Body of pancreas (tissue), 4 donors: ENCODE measurements at places on chromosomes 5 and 9. TPM values are rescaled to one million over a fixed set of nuclear protein-coding genes. Genes with fewer than 3 reads are reported as not detected.

- no peak for DNase-seq
These were observed 19.5 kb downstream of the PHF2 start for GRCh38 chr9:93595861-93596365.

GRCh38 chr9:8457055-8457454 is 657.5 kb upstream of the DMAC1 start:
- DNase-seq: no peak

- no peak for DNase-seq
These were observed 94.6 kb upstream of the HMHB1 start for GRCh38 chr5:143717400-143717799.

PCDHAC1 gene
- 4.0 TPM for total RNA-seq

GRCh38 chr5:153445875-153446579 is 44.4 kb upstream of the GRIA1 start:
- DNase-seq: peak; percentile 34

SHOC1 gene
- 0.26 TPM for total RNA-seq

DEPDC1B gene
- total RNA-seq: 2.3 TPM

COL15A1 gene
- total RNA-seq: 55.4 TPM

DNA sequence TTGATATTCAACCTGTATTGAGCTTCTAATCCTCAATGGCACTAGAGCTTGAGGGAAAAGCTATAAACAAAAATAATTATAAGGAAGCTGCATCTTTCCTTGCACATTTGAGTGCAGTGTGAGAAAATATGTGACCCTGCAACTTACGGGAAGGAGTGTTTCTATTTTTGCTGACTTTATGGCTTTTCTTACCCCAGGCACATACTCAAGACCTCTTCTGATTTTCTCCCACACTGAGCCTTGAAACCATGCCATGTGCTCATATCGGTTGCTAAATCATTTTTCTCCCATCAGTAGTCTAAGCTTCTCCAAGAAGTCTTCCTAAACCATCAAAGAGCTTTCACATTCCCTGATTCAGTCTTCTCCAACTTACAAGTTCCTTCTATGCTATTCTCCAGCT is 91.5 kb downstream of the CDH6 start:
- DNase-seq: no peak

GRCh38 chr9:86766912-86767311 is 180.4 kb downstream of the GAS1 start:
- peak; percentile 61 for DNase-seq

DNA sequence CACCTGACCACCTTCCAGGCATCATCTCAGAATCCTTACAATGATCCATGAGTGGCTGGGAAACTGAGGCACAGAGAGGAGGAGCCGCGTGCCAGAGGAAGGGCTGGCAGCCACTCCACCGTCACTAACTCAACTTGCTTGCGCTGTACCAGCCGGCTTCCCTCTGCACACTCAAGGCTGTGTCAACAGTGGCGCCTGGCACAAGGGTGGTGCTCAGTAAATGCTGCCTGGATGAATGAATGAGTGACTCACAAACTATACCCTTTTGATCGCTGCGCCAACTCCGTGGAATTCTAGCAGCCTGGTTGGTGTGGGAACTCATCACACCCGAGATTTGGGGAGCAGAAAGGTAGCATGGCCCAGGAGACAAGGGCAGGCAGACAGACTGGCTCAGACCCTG is 21.9 kb downstream of the PRRX2 start:
- no peak for DNase-seq

DNA sequence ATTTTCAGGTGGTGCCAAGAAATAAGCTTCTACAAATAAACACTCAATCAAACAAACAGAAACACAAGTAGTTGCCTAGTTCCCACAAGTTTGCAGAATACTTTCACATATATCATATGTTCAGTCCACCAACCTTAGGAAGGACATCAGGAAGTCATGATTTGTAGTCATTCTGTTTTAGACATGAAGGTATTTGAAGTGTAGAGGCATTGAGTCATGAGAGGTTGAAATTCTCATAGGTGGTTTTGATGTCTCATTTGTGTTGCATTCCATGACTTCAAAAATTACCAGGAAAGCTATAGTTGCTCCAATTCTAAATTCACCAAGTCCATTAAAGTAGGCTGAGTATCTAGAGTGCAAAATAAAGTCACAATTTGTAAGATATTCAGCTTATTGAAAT is 159.0 kb downstream of the KCTD16 start:
- DNase-seq: no peak

GRCh38 chr5:133890776-133891280 is 77.6 kb downstream of the C5orf15 start:
- DNase-seq: no peak

NREP gene
- total RNA-seq: 5.3 TPM

DNA sequence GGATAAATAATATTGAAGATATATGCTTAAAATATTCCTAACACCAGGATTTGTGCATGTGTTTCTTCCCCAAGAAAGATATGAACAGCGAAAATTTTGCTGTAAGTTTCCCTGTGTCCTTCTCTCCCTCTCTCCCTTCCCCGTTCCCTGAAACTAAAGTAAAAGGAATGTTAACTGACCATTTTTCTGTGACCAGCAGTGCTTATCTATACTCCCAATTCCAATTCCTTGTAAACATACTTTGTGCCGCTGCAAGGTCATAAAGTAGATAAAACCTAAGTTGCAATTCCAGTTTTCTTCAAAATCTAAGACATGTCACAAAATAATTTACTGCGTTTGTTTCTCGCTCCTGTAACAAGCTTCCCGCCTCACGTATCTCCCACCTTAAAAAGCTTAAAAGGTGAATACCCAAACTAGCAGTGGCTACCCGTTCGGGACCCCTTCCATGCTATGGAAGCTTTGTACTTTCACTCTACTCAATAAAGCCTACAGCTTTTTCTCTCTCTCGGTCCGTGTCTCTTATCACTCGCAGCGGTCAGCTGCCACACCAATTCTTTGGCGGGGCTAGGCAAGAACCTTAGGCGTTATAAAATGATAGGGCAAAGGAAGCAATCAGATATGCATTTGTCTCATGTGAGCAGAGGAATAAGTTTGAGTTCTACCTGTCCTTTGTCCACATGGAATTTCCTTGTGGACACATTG is 1798.0 kb downstream of the EFNA5 start:
- peak; percentile 11 for DNase-seq

GRCh38 chr5:132138260-132138659 is 64.7 kb downstream of the CSF2 start:
- DNase-seq: no peak

GRCh38 chr5:170164087-170164486 is 58.4 kb downstream of the FOXI1 start:
- DNase-seq: no peak

GRCh38 chr9:97873882-97874281 is 20.9 kb downstream of the FOXE1 start:
- no peak for DNase-seq

ERGIC1 gene
- total RNA-seq: 93.1 TPM

- DNase-seq: no peak
These were observed 246.8 kb downstream of the SAXO1 start for GRCh38 chr9:18786196-18786595.
